Stimulated activated CD4-positive, alpha-beta T cell treated with anti-CD3 and anti-CD28 coated beads, Interleukin-12 subunit alpha, Interleukin-12 subunit beta, amount 100 ng/mL, for 48 hours (primary cell): ENCODE measurements at places on chromosomes 5 and 9.

- DNase-seq = no peak
Measured at GRCh38 chr5:79111387-79111959, at the start of gene BHMT. Gene BHMT, plus strand, starts transcription at chr5:79111809. Its CDS starts 77 bp downstream, at chr5:79111886.

- no peak for DNase-seq
Measured at GRCh38 chr5:51148437-51148836, 234.8 kb upstream of the ISL1 start.

GRCh38 chr9:129313331-129313955, 135.4 kb upstream of the IER5L start:
- no peak for DNase-seq

GRCh38 chr9:73200694-73201452, 49.2 kb downstream of the ANXA1 start:
- DNase-seq = no peak

GRCh38 chr5:53913941-53914340, 353.5 kb downstream of the NDUFS4 start:
- DNase-seq = no peak

- no peak for DNase-seq
Measured at GRCh38 chr9:86550401-86550800, 196.2 kb upstream of the TUT7 start.

DNA sequence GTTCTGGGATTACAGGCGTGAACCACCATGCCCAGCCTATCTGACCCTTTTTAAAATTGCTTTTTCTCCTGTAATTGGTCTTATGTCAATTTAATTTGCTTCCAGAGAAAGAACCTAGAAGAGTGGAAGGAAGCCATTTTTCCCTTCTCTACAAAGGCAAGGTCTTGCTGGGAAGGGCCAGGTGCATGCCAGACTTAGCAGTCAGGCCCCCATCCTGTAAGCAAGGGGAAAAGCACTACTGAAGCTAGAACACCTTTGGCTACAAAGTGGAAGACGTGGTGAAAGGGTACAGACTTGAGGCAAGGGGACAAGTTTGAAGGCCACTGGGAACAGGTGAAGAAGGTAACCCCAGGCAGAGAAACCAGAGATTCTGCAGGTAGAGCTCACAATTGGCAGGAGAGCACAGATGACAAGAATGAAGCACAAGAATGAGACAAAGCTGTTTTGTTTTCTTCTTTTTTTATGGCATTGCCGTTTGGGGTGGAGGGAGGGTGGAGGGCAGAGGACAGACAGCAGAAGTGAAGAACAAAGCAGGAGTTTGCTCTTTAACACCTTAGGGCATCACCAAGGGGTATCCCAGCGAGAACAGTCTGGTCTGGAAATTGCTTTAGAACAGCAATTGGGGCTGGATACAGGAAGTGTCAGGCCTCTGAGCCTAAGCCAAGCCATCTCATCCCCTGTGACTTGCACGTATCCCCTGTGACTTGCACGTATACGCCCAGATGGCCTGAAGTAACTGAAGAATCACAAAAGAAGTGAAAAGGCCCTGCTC, 72.9 kb downstream of the SERINC5 start:
- DNase-seq = no peak

- no peak for DNase-seq
Measured at GRCh38 chr9:70061776-70062175, 18.1 kb downstream of the MAMDC2 start.

DNA sequence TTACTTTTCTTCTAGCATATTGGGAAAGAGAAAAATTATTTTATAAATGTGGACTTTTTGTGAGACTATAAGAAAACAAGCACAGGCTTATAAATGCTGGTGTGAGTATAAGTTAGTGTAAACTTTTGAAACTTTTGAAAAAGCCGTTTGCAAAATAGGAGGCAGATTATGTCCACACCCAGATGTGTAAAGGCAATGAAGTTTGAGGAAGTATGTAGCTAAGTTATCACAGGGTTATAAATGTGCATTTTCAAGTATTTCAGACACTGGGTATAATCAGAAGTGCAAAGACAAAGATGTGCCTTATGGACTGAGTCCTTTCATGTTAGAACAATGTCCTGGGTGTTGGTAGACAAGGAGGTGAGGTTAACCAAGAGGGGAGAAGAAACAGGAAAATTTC, 85.5 kb downstream of the ANXA1 start:
- DNase-seq = no peak

DNA sequence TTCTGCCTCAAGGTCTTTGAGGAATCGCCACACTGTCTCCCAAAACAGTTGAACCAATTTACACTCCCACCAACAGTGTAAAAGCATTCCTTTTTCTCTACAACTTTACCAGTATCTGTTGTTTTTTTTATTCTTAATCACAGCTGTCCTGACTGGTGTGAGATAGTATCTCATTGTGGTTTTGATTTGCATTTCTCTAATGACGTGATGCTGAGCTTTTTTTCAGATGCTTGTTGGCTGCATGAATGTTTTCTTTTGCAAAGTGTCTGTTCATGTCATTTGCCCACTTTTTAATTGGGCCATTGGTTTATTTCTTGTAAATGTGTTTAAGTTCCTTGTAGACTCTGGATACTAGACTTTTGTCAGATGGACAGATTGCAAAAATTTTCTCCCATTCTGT, 400.0 kb downstream of the DEPDC1B start:
- DNase-seq = no peak

DNA sequence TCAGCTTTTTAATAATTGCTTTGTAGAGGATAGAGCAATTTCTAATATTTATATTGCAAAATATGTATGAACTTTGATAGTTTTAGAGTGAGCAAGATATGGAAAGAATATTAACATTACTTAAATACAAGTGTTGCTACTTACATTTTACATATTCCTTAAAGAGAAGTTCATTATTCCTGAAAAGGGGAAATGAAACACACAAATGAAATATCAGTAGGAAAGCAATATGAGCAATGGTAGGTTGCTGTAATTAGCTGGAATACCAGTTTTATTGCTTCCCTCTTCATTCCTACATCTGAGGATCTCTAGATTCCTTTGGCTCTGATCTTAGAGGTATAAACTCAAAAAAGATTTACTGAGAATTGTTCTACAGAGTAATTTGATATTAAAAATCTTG, 414.1 kb downstream of the FAM170A start:
- no peak for DNase-seq

- DNase-seq = no peak
Measured at GRCh38 chr9:89522959-89523285, 25.0 kb upstream of the SEMA4D start.

DNA sequence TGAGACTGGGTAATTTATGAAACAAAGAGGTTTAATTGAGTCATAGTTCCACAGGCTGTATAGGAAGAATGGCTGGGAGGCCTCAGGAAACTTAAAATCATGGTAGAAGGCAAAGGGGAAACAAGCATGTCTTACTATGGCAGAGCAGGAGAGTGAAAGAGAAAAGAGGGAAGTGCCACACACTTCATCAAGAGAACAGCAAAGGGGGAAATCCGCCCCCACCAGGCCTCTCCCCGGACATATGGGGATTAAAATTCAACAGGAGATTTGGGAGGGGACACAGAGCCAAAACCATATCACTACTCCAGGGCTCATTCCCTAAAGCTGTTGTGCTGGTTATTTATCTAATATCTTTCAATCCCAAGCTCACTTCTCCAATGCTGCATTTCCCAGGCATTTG, 50.2 kb upstream of the NR3C1 start:
- no peak for DNase-seq

- DNase-seq = no peak
Measured at GRCh38 chr9:121333950-121334773, 35.9 kb downstream of the STOM start.

- DNase-seq = no peak
Measured at GRCh38 chr5:143205386-143205785, 198.1 kb downstream of the NR3C1 start.

DNA sequence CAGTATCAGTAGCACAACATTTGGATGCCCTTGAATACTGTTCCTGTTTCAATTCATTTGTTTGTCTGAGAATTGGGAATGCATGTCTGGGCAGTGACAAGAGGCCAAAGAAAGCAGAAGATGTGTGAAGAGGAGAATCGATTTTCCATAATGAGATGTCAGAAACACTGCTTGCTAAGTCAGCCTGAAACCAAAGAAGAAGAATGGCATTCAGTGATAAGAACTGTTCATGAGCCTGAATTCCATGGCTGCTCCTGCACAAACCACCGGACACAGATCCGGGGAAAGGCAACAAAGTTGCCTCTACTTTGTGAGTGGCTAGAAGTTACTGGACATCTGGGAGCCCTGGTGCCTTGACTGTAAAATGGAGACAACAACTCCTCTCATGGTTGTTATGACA, 207.2 kb upstream of the RASEF start:
- no peak for DNase-seq

DNA sequence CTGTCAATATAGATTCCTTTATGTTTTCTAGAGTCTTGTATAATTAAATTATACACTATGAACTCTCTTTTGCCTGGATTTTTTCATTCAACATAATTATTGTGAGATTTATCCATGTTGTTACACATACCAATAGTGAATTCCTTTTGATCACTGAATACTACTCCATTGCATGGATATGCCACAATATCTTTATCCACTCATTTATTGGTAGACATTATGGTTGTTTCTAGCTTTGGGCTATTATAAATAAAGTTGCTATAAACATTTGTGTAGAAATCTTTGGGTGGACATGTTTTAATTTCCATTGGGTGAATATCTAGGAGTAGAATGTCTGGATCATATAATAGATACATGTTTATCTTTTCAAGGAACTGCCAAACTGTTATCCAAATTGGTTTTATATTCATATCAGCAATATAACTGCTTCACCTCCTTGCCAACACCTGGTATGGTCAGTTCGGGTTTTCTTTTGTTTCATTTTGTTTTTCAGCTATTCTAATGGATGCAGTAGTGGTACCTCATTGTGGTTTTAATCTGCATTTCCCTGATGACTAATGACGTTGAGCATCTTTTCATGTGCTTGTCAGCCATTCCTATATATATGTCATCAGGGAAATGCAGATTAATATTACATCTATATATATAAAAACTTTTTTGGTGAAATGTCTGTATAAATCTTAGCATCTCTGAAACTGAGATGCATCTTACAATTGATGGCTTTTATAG, 32.1 kb upstream of the TCF7 start:
- DNase-seq = no peak

DNA sequence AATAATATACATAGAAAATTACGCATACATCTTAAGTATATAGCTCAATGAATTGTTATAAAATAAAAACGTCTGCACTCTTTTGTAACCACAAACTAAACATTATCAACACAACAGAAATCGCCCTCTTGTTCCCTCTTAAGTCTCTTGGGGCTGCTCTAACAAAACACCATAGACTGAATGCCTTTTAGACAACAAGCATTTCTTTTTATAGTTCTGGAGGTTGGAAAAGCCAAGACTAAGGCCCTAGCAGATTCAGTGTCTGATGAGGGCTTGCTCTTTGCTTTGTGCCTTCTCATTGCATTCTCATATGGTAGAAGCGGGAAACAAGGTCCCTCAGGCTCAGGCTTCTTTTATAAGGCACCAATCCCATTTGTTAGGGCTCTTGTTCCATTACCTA, 4.9 kb upstream of the IFNB1 start:
- no peak for DNase-seq

DNA sequence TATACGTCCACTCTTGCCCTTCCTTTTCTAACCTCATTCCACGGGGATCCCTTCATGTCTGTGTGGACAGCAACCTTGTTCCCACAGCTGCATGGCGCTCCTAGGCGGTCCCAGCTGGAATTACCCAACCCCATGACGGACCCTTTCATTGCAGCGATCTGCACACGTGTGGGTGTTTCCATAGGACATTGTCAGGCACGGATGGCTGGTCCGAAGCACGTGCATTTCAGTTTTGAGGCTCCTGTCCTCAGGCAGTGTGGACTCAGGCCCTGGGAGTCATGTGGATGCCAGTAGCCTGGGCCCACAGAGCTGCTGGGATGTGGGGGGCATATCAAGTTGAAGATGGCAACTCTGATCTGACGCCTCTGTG, 15.0 kb downstream of the CARD19 start:
- DNase-seq = no peak

DNA sequence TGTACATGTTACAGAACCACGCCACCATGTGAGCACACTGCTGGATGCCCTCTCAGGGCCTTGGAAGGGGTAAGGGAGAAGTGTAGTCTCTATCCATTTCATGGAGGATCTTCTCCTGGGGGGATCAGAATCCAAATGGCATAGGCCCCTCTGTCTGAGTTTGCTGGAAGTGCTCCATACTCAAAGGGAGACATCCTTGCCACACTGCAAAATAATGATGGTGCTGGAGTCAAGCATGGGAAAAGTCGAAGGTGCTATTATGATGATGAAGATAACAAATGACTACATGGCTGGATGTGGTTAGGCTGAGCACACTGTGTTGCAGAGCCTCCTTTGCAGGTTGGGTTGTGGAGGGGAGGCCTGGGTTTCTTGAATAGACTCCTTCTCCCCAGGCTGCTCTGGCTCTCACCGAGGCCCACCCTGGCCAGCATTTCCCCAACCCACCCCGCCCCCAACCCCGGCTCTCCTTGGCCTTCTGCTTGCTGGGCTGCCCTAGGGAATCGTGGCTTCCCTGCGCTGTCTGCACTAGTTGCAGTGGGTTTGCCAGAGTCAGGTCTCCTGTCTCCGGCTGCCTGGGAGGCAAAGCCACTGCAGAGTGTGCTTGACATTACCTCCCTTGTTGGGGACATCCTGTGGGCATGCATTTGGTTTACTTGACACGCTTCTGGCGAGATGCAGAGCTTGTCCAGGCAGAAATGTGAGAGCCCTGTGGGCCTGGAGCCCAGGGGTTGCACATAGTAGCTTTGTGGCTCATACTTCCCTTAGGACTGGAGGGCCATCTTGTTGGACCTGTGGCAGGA, 3.0 kb downstream of the MVB12B start:
- DNase-seq = no peak

DNA sequence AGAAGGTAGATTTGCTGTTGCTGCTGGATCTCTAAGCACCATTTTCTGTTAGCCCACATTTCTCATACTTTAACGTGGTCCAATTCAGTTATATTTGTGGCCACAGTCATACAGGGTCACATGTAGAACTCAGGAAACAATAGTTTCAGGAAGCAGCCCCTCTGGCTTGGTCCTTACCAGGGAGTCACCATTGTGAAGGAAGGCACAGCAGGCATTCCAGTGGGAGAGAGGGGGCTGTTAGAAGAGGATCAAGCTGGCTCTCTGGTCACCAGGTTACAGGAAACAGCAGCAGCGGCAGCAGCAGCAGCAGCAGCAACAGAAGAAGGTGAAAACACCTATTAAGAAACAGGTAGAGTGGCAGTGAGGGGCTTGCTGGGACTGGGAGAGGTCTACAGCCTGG, 14.5 kb downstream of the C9orf43 start:
- DNase-seq = no peak

- no peak for DNase-seq
Measured at GRCh38 chr9:124285903-124286291, 28.1 kb downstream of the NEK6 start.

- no peak for DNase-seq
Measured at GRCh38 chr5:80852331-80853245, 107.6 kb upstream of the RASGRF2 start.

- no peak for DNase-seq
Measured at GRCh38 chr5:175542232-175542965, 64.0 kb downstream of the SFXN1 start.

- no peak for DNase-seq
Measured at GRCh38 chr9:242461-243080, 27.9 kb downstream of the DOCK8 start.

GRCh38 chr9:94270009-94270408, 10.9 kb downstream of the ZNF169 start:
- DNase-seq = no peak
